ENCODE measurements at places on chromosomes 3 and 15.

DNA sequence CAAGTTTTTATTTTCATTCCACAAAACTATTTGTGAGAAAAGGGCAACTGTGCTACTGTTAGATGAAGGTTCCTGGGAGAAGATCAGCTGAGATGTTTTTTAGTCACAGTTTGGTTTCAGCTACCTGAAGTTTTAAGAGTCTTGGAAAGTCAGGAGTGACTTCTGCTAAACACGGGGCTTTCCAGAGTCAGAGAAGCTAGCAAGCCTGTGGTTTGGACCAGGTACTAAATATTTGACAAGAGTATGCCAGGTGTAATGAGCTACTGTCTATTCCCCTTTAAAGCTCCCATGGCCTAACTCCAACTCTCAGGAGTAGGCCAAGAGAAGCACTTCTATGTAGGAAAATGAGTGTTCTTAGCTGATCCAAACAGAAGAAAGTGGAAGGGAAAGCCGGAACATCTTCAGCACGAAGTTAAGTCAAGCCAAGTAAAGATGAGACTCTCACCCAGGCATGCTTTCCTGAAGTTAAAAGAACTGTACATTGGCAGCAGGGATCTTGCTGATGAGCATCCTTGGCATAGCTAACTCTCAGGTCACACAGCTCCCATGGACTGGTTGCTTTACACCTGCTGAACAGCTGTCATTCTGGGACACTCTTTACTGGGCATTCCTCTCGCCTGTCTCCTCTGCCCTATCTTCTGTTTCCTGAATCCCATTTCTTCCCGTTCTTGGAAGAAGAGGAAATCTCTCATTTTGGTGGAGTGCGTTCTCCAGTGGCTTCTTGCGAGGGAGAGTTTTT, 22.5 kb downstream of the TM4SF18 start:
- no peak for DNase-seq

GRCh38 chr3:52289747-52290595, 2.3 kb downstream of the GLYCTK start:
- no peak for DNase-seq

GRCh38 chr3:35921718-35922117, 282.4 kb downstream of the ARPP21 start:
- DNase-seq: no peak

DNA sequence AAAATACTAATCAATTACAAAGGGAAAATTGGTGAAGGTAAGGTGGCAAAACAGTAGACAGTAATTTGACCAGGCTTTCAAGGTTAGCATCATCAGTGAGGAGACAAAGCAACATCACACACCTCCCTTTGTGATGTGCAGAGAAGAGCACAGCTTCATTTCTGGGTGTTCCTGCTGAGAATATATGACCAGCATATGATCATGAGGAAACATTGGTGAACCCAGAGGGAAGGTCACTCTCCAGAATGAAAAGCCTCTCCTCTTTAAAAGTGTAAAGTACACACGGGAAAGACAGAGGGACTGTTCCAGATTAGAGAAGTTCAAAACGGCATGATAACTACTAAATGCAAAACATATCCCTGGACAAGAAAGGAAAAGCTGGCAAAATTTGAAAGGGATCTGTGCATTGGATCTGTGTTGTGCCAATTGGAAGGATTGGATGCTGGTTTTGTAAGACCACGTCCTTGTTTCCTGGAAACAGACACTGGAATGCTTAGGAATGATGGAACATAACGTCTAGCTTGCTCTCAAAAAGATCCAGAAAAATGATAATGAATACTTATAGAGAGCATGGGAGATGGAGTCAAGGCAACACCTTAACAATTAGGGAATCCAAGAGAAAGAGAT, 80.6 kb upstream of the MITF start:
- no peak for DNase-seq

DNA sequence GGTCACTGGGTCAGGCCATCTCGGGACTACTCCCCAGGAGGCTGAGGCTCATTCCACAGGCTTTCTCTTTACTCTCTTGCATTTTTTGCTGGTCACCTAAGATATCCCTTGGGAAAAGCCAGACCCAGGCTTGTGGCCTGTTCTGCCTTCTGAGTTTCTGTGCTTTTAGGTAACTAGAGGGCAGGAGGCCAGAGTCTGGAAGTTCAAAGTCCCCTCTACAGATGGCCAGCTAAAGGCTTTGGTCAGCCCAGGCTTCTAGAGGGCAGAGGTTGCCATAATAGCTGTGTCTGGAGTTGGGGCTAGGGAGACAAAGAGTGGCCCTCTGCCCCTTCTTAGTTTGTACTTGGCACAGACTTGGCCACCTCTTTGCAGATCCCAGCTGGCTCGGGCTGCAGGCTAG, 8.4 kb upstream of the PARP6 start:
- no peak for DNase-seq

- DNase-seq: no peak
Measured at GRCh38 chr3:127207727-127208482, 15.0 kb downstream of the PRR23E start.

GRCh38 chr3:76310089-76310488, 524.7 kb upstream of the ZNF717 start:
- no peak for DNase-seq

- no peak for DNase-seq
Measured at GRCh38 chr15:87498560-87498959, 758.0 kb downstream of the NTRK3 start.

DNA sequence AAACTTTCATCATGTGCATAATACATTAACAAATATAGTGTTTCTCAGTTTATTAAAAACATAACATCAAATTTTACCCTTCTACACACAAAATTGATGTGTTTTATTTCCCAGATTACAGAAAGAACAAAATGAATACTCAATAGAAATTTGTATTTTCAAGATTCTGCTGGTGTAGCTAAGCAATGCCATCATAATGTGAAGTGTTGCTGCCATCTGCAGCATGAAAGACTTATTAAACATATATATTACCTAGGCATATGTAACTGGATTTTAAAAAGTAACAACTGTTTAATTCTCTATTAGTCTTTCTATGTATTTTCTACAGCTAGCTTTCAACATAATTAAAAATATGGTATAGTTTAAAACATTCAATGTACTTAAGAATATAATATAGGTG, 27.5 kb downstream of the PLSCR5 start:
- DNase-seq: no peak

DNA sequence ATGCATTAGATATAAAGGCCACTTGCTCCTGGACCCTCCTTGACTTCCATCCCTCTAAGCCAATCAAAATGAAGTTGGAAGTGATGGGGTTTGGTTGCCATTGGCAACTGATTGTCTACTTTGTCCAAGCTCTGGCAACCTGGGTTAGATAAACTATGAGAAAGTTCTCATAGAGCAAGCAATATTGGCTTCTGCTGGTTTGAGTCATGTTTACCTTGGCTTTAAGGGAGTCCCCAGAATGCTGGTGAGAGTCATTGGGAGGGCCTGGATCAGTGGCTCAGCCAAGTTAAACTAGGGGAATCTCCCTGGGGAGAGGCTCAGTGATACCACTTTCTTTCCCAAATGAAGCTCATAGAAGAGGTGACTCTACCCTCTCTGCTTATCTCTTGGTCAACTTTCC, 176.3 kb upstream of the ROPN1 start:
- no peak for DNase-seq

GRCh38 chr3:194270627-194271459, 80.3 kb downstream of the CPN2 start:
- no peak for DNase-seq

GRCh38 chr3:9349321-9350117, 13.3 kb upstream of the THUMPD3 start:
- no peak for DNase-seq

DNA sequence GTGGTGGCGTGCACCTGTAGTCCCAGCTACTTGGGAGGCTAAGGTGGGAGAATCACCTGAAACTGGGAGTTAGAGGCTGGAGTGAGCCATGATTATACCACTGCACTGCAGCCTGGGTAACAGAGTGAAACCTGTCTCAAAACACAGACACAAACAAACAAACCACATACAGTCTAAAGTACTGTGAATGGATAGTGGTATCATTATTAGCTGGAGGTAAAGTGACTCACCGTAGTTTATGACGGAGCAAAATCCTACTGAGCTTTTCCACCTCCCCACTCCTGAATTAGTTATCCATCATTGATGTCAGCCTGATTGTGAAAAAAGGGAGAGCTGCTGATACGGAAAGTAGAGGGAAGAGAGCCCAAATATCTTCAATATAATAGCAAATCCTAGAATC, 3.2 kb upstream of the CNOT10 start:
- DNase-seq: no peak

GRCh38 chr3:9884555-9885165, 4.6 kb upstream of the CIDEC start:
- no peak for DNase-seq

DNA sequence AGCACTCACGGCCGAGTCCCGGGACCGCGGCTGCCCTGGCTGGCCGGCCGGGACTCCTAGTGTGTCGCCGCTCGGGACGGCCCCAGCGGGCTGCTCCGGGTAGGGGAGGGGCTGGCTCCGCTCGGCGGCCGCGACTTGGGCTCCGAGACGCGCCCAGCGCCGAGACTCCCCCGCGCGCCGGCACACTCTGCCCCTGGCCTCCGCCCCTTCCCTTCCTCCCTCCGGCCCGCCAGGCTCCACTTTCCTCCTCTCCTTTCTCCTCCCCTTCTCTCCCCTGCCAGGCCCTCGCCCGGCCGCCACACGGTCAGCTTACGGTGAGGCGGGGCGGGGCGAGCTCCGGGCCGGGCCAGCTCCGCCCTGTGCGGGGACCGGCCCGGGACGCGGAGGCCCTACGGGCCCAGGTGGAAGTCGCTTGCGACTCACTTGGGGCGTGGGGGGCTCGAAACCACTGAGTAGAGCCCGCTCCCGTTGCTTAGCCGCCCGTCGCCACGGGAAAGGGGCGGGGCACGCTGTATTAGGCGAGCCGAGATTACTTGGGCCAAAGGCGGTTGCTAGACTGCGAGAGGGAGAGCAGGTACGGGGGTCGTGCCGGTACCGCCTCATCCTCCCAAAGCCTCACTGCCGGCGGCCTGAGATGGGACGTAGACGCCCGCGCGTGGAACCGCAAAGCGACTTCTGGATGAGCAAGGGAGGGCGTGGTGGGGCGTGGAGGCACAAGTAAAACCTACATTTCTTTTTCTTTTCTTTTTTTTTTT, at the start of gene ITGB5:
TSS of gene ITGB5 (minus strand) at position 189 of the 755 bp plus-strand sequence. CDS start 365 bp downstream, outside the sequence.
- DNase-seq: peak; percentile 25

GRCh38 chr3:131360191-131360755, 21.3 kb upstream of the NUDT16 start:
- no peak for DNase-seq

DNA sequence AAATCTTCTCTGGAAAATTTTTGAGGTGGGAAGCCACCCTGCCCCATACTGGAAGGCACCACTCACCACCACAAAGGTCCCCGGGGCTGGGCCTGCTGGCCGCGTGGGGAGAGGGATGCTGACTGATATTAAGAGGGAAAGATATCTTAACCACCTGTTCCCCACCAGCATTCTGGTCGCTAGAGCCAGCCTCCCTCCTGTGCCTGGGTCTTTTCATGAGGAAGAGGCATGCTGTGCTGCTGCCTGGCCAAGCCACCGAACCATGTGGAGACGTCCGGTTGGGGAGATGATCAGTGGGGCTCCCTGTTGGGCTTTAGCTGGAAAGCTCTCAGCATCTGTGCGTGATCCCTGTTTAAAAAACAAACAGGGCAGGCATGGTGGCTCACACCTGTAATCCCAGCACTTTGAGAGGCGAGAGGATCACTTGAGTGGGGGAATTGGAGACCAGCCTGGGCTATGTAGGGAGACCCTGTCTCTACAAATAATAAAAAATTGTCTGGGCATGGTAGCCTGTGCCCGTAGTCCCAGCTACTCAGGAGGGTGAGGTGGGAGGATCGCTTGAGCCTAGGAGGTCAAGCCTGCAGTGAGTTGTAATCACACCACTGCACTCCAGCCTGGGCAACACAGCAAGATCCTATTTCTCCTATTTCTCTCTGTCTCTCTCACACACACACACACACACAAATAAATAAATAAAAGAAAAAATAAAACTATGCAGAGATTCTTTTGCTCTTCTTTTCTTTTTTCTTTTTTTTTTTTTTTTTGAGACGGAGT, 1.0 kb downstream of the KLHL18 start:
- DNase-seq: no peak

Data from stimulated activated CD4-positive, alpha-beta T cell treated with anti-CD3 and anti-CD28 coated beads, Interleukin-4, amount 100 ng/mL, for 48 hours (primary cell).